ENCODE measurements at places on chromosomes 2 and 18. TPM values are rescaled to one million over a fixed set of nuclear protein-coding genes. Genes with fewer than 3 reads are reported as not detected.

- no peaks in the 10 kb centered on the region for H3K4me1 ChIP-seq
- H3K36me3 ChIP-seq = no peaks in the 10 kb centered on the region
- H3K4me3 ChIP-seq = no peak overlapping the region
- no peaks in the 10 kb centered on the region for H3K27me3 ChIP-seq
- no peak for DNase-seq
Measured at GRCh38 chr18:61719671-61720070, 173.1 kb downstream of the RNF152 start.

Gene CDH2
- not detected for total RNA-seq

Gene ASXL3
- not detected for total RNA-seq

DNA sequence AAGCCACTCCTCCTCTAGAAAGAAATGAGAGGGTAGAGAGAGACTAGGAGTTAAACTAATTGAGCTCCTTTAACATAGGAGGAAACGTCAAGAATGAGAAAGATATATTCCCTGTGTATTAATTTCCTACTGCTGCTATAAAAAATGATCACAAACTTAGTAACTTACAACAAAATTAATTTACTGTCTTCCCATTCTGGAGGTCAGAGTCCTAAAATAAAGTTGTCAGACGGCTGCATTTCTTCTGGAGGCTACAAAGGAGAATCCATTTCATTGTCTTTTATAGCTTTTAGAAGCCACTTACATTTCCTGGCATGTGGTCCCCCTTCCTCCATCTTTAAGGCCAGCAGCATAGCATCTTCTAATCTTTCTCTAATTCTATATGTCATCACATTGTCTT is 26.9 kb downstream of the ICA1L start:
- no peaks in the 10 kb centered on the region for H3K36me3 ChIP-seq
- no peaks in the 10 kb centered on the region for H3K27me3 ChIP-seq

Gene CCDC178
- total RNA-seq = not detected

GRCh38 chr2:7566382-7566881 is 649.2 kb downstream of the RNF144A start:
- no peak overlapping the region for H3K27ac ChIP-seq
- no peak for DNase-seq
- no peaks in the 10 kb centered on the region for H3K4me1 ChIP-seq

GRCh38 chr2:158600155-158600802 is 143.5 kb downstream of the PKP4 start:
- H3K27me3 ChIP-seq = no peaks in the 10 kb centered on the region
- H3K4me3 ChIP-seq = no peak overlapping the region
- no peaks in the 10 kb centered on the region for H3K36me3 ChIP-seq
- peaks cover 6% of the 10 kb centered on the region for H3K4me1 ChIP-seq

Gene PLEK
- total RNA-seq = 1.7 TPM

- peak overlapping the region; percentile 42 for H3K27ac ChIP-seq
- H3K36me3 ChIP-seq = no peaks in the 10 kb centered on the region
- DNase-seq = no peak
- no peaks in the 10 kb centered on the region for H3K27me3 ChIP-seq
- peaks cover 22% of the 10 kb centered on the region for H3K4me1 ChIP-seq
- no peak overlapping the region for H3K4me3 ChIP-seq
Measured at GRCh38 chr2:111624411-111625156, 259.4 kb downstream of the ANAPC1 start.

Gene IDH1
- 15.9 TPM for total RNA-seq

Gene CD8A
- 0.16 TPM for total RNA-seq

Gene CNTNAP5
- total RNA-seq = not detected

- no peak for DNase-seq
- no peak overlapping the region for H3K4me3 ChIP-seq
- no peaks in the 10 kb centered on the region for H3K4me1 ChIP-seq
Measured at GRCh38 chr18:63528863-63529492, 13.2 kb upstream of the SERPINB12 start.

Gene ANKRD29
- total RNA-seq = 0.93 TPM

Gene GALNT3
- not detected for total RNA-seq

DNA sequence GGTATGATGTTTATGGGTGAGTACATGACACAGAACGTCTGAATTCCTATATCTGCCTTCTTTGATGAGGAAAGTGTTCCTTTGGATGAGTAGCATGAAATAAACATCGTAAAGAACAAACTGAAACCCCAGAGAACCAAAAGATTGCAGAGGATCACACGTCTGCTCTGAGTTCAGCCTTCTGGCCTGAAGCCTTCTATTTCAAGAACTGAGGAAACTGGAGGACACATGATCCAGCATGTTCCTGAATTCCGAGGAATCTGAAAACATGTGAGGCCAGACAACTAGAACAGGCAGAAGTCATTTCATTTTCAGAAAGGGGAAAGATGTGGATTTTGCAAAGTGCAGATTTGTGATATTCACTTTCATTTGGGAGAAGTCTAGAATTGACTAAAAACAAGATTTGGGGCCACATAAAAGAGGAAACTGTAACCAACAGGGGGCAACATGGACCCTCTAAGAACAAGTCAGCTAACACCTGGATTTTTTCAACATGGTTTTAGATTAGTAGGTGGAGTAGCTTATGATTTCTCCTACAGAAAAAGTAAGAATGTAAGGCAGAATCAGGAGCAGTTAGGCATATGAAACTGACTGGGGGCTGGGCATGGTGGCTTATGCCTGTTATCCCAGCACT is 8.3 kb downstream of the SULT6B1 start:
- no peak for DNase-seq
- no peaks in the 10 kb centered on the region for H3K36me3 ChIP-seq
- H3K27me3 ChIP-seq = no peaks in the 10 kb centered on the region
- no peaks in the 10 kb centered on the region for H3K4me1 ChIP-seq
- no peak overlapping the region for H3K27ac ChIP-seq
- H3K4me3 ChIP-seq = no peak overlapping the region

GRCh38 chr18:76476665-76477561 is 18.1 kb downstream of the ZNF516 start:
- no peaks in the 10 kb centered on the region for H3K27me3 ChIP-seq
- DNase-seq = no peak
- no peaks in the 10 kb centered on the region for H3K36me3 ChIP-seq
- peak overlapping the region; percentile 69 for H3K27ac ChIP-seq

Gene LBX2
- 0.59 TPM for total RNA-seq

DNA sequence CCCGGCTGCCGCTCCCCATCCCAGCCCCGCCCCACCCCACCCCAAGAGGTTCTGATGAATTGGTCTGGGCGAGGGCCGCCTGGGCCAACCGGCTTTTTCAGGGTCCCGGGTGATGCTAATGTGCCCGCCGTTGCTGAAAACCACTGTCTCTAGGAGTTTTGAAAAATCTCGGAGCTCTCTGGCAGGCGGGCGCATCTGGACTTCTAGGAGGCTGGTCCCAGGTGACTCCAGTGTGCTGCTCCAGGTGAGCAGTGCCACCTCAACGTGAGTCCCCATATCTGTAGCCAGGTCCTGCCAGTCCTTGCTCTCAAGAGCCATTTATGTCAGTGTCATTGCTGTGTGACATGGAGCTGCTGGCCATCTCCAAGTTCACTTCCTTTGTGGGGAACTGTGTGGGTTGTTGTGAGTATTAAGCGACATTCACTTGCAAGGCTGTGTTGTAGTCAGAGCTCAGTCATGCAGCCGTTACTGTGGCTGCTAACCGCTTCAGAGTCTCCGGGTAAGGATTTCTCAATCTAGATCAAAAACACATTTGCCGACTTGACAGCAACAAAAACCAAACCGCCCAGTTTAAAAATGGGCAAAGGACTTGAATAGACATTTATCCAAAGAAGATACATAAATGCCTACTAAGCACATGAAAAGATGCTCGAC is at the start of gene RFX8:
RFX8 (minus strand) TSS at position 382 of the 654 bp plus-strand sequence. CDS start 8,264 bp downstream, outside the sequence.
- H3K4me3 ChIP-seq = peak within 1 kb of the TSS; percentile 64
- no peaks in the 10 kb centered on the region for H3K36me3 ChIP-seq
- H3K27me3 ChIP-seq = peaks cover 5% of the 10 kb centered on the region
- peak within 1 kb of the TSS; percentile 30 for H3K27ac ChIP-seq
